Pericardium fibroblast (primary cell): ENCODE measurements at places on chromosomes 12 and 14. TPM values are rescaled to one million over a fixed set of nuclear protein-coding genes. Genes with fewer than 3 reads are reported as not detected.

The SLC38A2 gene
- total RNA-seq = 359 and 494 TPM in 2 replicates

The PPM1H gene
- 0.51 and 0.82 TPM in 2 replicates for total RNA-seq

The DAO gene
- total RNA-seq = 5.4 TPM in 1 of 2 replicates, not detected in the other

The TSHR gene
- total RNA-seq = not detected in 2 replicates
